ENCODE measurements at places on chromosomes 3 and 15.

DNA sequence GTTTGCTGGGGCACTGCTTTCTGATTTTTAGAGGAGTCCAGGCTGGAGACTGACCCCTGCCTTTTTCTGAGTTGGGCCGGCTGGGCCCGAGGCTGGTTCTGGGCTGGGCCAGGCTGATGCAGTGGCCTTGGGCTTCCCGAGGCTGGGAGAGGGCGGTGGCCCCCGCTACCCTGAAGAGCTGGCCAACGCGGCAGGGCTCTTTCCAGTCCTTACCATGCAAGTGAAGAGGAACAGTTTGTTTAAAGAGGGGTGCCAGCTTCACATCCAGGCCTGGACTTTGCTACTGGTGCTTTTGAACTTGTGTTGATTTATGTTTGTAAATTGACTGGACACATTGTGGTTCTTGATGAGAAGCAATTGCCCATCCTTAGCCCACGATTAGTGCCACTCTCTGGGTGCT lies 15.3 kb downstream of the IGF1R start:
- no peak for DNase-seq

GRCh38 chr3:48218537-48218936 lies 4.8 kb upstream of the CAMP start:
- DNase-seq = no peak

DNA sequence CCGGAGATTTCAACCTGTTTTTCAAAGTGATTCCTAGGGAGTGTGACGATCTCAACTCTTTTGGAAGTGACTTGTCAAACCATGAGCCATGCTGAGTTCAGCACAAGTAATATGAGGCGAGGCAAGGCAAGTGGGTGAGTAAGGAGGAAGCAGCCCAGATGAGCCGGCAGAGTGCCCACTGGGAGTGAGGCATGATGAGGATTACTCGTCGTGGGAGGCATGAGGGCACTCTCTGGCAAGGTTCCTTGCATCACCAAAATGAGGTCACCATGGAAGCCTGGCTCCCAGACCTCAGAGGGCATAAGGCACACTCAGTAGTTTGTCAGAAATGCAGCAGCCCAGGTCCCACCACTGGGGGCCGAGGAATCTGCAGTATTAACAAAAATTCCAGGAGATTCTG lies 636.1 kb downstream of the MAGI1 start:
- no peak for DNase-seq

GRCh38 chr3:129439817-129440617 lies at the start of the genes IFT122 and MBD4:
TSS of gene IFT122 (plus strand) at chr3:129440224. CDS start at chr3:129440331, 107 bp downstream.
TSS of gene MBD4 (minus strand) at chr3:129439948. CDS start at chr3:129439833, 115 bp downstream.
- DNase-seq = peak; percentile 98

GRCh38 chr15:41019174-41019573 lies 65.9 kb downstream of the CHAC1 start:
- DNase-seq = no peak

GRCh38 chr3:176147251-176147650 lies 1050.0 kb downstream of the TBL1XR1 start:
- DNase-seq = no peak

DNA sequence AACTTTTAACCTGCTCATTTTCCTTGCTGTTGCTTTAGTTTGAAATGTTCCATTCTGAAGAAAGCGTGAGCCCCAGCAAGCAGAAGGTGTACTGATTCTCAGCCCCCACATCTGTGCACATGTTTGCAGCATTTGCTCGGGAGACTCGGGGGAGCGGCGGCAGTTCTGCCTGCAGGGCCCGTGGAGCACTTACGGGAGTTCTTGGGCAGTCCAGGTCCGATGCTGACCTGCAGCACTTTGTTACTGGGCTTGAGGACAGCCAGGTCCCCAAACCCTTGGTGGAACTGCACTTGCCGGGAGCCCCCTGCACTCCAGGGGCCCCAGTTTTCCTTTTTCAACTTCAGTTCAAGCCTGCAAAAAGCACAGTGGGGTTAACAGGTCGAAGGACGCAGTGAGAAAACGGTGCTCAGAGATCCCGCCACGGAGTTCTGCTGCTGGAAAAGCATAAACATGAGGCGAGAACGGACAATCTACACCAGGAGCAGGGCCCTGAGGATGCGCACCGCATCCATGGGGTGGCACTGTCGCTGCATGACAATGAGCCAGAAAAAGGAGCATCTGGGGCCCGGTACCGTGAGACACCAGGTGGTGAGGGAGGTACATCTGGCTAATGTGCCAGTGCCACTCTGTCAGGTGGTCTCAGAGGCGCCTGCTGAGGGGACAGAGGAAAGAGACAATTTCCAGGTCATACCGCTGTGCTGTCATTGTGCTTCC lies 45.6 kb upstream of the LDHAL6B start:
- DNase-seq = no peak

- DNase-seq = no peak
Measured at GRCh38 chr3:126320517-126321293, 36.5 kb downstream of the KLF15 start.

GRCh38 chr3:141065841-141066805 lies 15.0 kb downstream of the SPSB4 start:
- DNase-seq = no peak

- DNase-seq = no peak
Measured at GRCh38 chr3:65151666-65152065, 463.9 kb upstream of the ADAMTS9 start.

GRCh38 chr3:167491621-167492020 lies 17.8 kb upstream of the SERPINI2 start:
- DNase-seq = no peak

DNA sequence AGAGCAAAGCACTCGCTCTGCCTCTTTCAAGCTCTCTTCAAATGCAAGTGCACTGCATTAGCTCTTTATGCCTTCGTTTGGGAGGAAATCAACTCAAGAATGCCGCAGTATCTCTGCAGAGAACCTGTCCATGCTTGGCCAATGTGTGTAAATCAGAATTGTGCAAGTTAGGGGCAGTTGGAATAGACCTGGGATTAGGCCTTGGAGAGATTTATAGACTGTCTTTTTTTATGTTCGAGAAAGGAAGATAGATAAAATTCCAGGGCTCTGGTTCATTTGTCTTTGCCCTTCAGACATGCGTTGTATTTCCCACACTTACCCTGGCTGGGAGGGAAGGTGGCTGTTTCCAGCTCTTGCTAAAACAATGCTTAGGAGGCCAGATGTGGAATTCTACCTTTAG lies 163.7 kb downstream of the MOBP start:
- no peak for DNase-seq

DNA sequence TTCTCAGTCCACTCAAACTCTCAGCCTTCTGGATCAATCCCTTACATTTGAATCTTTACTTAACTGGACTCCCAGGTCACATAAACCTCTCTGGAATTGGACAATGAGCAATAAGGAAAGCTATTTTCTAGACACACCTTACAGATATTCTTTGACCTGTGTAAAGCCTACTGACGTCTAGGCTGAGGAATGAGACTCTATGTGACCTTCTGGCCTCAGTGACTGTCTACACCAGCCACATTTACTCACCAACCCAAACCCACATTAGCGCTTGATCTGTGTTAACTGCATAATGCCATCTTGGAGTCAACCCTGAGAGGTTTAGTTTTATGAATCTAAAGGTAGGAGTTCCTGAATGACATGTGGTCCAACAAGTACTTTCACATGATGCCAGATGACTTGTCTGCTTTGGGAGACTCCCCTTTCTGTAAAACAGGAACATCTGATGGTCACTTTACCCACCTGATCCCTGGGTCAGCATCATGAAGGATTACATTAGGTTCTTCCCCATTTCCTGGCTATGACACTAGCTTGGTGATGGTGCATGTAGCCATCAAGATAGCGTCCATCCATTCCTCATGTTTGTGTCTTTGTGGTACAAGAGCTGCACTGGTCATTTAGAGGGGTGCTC lies 11.4 kb upstream of the COMMD2 start:
- DNase-seq = no peak

- no peak for DNase-seq
Measured at GRCh38 chr15:74242441-74243185, 6.5 kb downstream of the CCDC33 start.

- no peak for DNase-seq
Measured at GRCh38 chr15:58505581-58505980, 73.8 kb downstream of the LIPC start.

DNA sequence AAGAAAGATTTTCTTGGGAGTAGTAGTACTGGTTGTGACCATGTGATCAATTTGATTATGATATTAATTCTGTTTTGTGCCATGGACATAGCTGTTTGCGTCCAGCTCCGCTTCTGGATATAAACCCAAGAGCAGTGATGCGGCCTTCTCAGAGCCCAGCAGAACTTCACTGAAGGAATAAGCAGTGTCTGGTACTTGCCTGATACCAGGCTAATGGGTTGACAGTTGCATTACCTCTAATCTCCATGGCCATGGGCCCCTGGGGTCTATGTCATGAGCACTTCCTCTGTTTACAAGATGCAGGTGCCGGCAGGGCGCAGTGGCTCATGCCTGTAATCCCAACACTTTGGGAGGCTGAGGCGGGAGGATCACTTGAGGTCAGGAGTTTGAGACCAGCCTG lies 36.3 kb upstream of the RAB6B start:
- DNase-seq = no peak
